ENCODE measurements at places on chromosomes 2 and 18.

DNA sequence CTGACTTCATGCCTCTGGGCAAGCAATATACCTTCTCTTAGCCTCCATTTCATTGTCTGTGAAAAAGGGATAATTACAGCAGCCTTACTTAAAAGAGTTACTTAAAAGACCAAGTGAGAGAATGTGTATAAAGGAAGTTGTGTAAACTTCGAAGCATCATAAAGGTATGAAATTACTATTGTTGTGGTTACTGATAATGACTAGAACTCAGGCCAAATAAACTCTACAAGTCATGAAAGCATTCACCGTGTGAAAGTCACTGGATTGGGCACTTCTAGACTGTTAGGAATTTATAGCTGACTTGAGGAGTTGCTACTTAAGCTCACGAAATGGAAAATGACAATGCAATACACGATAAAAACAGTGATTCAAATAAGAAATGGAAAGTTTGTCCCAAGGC, 67.4 kb upstream of the HAAO start:
- no peak for DNase-seq

GRCh38 chr2:216555274-216555673, 56.6 kb downstream of the RPL37A start:
- DNase-seq = no peak

GRCh38 chr18:49846718-49847470, 33.6 kb upstream of the ACAA2 start:
- DNase-seq = no peak

DNA sequence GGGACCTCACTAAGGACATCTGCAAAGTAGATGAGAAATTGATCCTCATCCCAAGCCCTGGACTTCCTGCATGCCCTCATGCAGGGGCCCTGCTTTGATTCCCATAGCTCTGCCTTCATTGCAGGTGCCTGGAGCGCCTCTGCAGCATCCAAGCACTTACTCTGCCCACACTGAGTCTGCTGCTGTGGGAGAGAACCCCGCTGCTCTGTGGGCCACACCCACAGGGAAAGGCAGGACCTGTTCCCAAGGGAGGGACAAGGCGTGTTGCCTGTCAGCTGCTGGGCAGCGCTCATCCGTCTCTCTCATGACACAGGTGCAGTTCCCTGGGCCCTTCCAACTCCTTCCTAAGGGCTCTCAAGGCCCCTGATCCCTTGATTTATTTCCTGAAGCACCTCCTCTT, 266.8 kb upstream of the SMIM21 start:
- DNase-seq = no peak

DNA sequence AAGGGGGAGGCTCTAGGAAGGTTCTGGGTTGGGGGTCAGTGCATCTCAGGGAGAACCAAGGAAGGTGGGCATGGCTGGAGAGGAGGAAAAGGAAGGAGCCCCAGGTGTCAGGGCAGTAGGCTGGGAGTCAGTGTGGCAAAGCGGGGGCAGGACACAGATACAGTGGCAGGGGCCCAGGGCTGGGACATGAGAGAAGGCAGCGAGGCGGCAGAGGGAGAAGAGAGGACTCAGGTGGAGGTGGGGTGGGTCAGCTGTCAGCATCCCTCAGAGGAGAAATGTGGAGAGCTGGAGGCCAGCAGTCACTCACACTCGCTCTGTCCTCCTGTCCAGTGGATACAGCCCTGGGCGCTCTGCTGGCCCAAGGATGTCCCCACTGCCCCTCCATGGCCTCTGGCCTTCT, 5.6 kb upstream of the GMPPA start:
- no peak for DNase-seq

GRCh38 chr2:239722760-239723470, 302.2 kb downstream of the NDUFA10 start:
- DNase-seq = no peak

GRCh38 chr2:217270485-217271121, 410.7 kb upstream of the TNP1 start:
- no peak for DNase-seq

GRCh38 chr2:72629062-72629461, 196.8 kb downstream of the EXOC6B start:
- no peak for DNase-seq

DNA sequence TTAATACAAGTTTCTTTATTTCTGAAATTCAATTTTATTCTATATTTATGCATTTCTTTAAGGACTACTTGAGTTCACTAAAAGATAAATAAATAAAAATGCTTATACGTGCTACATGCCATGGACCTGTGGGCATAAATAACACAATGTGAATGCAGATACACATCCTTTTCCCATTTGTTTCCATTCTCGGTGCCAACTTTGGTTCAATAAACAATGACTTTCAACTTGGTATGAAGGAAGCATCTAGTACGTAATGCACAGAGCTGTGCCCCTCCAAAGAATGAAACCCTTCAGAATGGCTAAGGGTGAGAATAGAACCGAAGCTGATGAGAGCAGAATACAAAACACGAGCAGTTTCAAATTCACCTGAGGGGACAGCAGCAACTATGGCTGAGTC, 409.3 kb downstream of the MTX2 start:
- no peak for DNase-seq

DNA sequence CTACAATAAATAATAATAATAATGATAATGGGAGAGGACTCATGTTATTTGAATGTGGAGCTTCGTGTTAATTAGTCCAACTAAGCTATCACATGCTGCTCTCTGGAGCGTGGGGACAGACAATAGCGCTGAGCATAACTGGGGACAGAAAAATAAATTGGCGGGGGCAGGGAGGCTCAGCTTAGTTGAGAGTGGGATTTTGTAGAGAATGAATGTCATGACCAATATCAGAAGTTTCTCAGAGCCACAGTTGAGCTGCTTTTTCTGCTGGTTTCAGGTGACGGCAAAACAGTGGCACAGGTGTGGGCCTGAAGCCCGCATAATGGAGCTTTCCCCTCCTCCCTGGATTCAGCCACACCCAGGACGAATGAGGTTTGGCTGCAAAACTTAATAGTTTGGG, 111.1 kb upstream of the CAB39 start:
- DNase-seq = no peak
